ENCODE measurements at places on chromosomes 7 and 10.

DNA sequence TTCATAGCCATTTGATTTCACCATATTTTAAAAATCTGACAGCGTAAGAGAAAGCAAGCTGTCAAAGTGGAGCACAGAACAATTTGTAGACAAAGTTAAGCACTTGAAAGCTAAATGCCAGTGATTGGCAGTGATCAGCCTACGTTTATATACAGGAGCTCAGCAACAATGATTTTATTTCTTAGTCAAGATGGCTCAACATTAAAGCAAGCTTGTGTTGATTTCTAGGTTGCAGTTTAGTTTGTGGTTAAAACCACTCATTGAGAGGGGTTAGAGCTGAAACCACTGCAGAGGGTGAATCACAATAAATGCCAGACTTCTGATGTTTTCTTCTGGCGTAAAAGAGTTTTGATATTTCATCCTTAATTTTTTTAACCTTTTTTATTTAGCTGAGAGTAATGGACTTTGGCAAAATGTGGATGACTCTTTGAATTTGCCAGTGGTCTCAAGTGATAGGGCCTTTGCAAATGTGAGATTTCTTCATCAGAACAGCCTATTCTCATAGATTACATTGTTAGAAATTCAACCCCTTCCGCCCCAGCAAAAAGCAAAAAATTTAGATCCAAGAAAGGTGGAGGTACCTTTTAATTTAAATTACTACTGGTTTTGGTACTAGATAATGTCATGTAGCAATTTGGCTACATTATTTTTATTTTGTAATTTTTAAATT lies 73.8 kb downstream of the SHOC2 start:
- DNase-seq: peak; percentile 31

DNA sequence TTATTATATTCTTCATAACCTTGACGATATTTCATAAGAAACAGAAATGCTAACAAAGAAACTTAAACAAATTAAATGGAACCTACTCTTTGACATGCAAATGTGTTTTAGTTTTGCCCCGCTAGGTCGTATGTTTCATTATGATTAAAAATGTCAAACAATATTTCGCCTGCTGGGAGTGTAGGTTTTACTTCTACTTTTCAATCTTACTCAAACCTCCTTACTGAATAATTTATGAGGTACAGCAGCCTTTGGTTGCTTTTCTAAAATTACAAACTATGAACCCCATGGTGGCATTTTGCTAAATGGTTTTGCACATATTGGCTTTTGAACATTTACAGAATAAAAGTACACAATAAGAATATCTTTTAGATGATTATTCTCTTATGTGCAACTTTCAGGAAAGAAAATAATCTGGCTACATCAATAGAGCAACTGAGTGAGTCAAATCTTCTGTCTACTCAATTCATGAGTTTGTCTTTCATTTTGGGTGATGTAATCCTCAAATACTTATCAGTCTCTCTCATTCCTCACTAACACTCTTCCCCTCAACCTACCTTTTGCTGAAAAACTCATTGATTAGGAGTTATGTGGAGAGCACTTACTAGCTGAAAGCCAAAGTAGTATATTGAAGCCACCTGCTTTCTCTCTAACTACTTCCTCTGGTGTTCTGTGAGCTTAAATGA lies 1226.4 kb downstream of the XPNPEP1 start:
- peak; percentile 21 for DNase-seq

- no peak for DNase-seq
Measured at GRCh38 chr7:104973909-104974415, 40.0 kb upstream of the KMT2E start.

- DNase-seq: no peak
Measured at GRCh38 chr10:129912166-129912917, 51.7 kb downstream of the EBF3 start.

DNA sequence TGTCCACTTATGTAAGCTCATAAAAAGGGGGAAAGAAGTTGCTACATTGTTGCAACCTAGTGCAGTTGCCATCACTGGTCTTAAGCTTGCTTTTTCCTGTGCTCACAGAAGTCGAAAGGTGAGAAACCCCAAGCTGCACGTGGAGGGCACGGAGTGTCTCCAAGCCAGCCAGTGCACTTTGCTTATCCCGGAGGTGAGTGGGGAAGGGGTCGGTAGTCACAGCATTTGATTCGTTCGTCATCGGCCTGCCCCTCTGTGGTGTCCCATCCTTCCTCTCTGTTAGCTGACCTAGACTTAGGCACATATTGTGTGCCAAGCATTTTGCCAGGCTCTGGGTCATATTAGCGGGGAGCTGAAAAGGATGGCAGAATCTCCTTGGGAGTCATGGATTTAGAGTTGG lies 50.5 kb downstream of the DENND11 start:
- no peak for DNase-seq

DNA sequence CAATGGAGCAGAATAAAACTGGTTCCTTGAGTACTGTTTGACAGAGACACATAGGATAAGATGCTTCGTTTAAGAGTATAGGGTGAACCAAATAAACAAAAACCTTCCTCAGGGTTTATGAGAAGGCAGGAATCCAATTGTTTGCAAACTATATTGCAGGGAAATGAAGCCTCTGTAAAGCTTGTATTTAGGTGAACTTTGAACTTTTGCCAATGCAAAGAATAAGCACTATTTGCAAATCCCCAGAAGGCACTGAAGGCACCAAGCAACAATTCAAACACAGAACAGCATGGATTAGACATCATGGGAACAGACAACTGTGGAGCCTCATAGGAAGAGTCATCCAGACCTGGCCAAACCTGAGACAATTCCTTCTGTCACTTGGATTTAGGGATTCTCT lies 47.1 kb upstream of the WASL start:
- DNase-seq: no peak

DNA sequence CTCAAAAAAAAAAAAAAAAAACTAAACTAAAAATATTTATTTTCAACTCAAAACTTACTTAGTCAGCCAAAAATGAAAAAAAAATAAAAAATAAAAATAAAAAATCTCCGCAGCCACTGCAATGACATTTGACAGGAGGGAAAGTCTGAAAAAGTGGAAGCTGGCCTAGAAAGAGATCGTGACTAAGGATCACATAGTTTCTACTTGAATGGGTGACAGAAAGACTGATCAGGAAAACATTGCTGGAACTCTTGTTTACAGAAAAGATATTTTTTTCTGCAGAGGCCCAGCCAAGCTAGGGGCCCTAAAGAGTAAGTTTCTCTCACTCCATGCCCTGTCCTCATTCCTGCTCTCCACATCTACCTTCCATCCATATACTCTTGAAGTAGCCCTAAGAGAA lies 92.8 kb upstream of the KCND2 start:
- DNase-seq: no peak

GRCh38 chr10:121524157-121524817 lies 74.0 kb downstream of the FGFR2 start:
- no peak for DNase-seq
